ENCODE measurements at places on chromosomes 5 and 9. TPM values are rescaled to one million over a fixed set of nuclear protein-coding genes. Genes with fewer than 3 reads are reported as not detected.
A peak's percentile ranks its signal among the peaks of the same experiment; 100 is the strongest.

- no peak overlapping the region for H3K27ac ChIP-seq
- H3K27me3 ChIP-seq, result peaks cover 22% of the 10 kb centered on the region
- peak; percentile 56 for DNase-seq
- peaks cover 7% of the 10 kb centered on the region for H3K4me1 ChIP-seq
These were observed 500.0 kb downstream of the DIRAS2 start for GRCh38 chr9:90142580-90142979.

- H3K27ac ChIP-seq, result no peak overlapping the region
- peak; percentile 31 for DNase-seq
- H3K4me1 ChIP-seq, result peaks cover 9% of the 10 kb centered on the region
- no peak overlapping the region for H3K4me3 ChIP-seq
- no peaks in the 10 kb centered on the region for H3K27me3 ChIP-seq
These were observed 20.6 kb downstream of the SLC38A9 start for GRCh38 chr5:55691265-55692105.

GRCh38 chr9:3699883-3700282, 174.1 kb upstream of the RFX3 start:
- DNase-seq, result no peak
- no peak overlapping the region for H3K4me3 ChIP-seq
- no peaks in the 10 kb centered on the region for H3K36me3 ChIP-seq
- no peak overlapping the region for H3K27ac ChIP-seq
- peaks cover 10% of the 10 kb centered on the region for H3K27me3 ChIP-seq

DNA sequence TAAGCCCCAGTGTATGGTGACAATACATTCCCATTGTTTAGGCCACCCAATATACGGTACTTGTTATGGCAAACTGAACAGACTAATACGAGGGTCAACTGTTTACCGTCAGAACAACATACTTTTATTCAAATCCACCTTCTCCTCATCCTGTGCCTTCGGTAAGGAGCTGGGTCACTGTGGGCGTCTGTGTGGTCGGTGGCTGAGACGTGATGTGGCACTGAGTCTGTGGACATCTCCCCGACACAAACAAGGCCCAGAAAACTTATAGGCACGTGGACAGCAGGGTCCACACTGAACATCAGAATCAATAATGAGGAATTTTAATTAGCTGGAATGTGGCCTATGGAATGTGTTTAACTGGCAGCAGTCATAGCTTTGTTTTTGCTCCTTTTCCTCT, 154.3 kb upstream of the IRX2 start:
- H3K4me3 ChIP-seq, result no peak overlapping the region
- no peak overlapping the region for H3K27ac ChIP-seq
- H3K36me3 ChIP-seq, result no peaks in the 10 kb centered on the region
- no peaks in the 10 kb centered on the region for H3K4me1 ChIP-seq
- no peaks in the 10 kb centered on the region for H3K27me3 ChIP-seq
- no peak for DNase-seq

- H3K27ac ChIP-seq, result peak overlapping the region; percentile 49
- DNase-seq, result no peak
- H3K4me1 ChIP-seq, result no peaks in the 10 kb centered on the region
These were observed 17.7 kb downstream of the PLGRKT start for GRCh38 chr9:5419987-5420386.

DNA sequence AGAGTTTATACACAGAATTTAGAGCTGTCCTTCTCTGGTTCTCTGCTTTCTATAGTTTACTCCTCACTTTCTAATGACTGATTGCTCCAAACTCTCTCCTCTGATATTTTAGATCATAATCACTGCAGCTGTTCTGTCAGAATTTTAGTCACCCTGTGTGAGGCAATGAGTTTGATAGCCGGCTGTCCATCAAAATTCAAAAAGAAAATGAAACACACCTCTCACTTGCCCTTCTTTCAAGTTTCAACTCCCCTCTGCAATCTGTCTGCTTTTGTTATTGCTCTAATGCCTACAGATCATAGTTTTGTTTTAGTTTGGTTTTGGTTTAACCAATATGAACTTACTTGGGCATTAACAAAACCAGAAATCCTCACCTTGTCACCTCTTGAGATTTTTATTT, 23.3 kb upstream of the ABLIM3 start:
- no peak overlapping the region for H3K27ac ChIP-seq
- no peaks in the 10 kb centered on the region for H3K36me3 ChIP-seq
- no peak overlapping the region for H3K4me3 ChIP-seq
- no peak for DNase-seq

WDR70 gene
- 23.6 TPM for polyA plus RNA-seq
